ENCODE measurements at places on chromosomes 11 and 22.

GRCh38 chr11:38547462-38547861, 1949.4 kb upstream of the RAG2 start:
- DNase-seq: no peak

GRCh38 chr11:134866215-134866614, 454.2 kb upstream of the B3GAT1 start:
- DNase-seq: no peak

GRCh38 chr11:128116885-128117284, 470.5 kb downstream of the ETS1 start:
- no peak for DNase-seq

- no peak for DNase-seq
These were observed 2191.2 kb downstream of the LRRC4C start for GRCh38 chr11:39268176-39268690.

GRCh38 chr11:80136991-80137390, 696.2 kb upstream of the TENM4 start:
- DNase-seq: no peak

DNA sequence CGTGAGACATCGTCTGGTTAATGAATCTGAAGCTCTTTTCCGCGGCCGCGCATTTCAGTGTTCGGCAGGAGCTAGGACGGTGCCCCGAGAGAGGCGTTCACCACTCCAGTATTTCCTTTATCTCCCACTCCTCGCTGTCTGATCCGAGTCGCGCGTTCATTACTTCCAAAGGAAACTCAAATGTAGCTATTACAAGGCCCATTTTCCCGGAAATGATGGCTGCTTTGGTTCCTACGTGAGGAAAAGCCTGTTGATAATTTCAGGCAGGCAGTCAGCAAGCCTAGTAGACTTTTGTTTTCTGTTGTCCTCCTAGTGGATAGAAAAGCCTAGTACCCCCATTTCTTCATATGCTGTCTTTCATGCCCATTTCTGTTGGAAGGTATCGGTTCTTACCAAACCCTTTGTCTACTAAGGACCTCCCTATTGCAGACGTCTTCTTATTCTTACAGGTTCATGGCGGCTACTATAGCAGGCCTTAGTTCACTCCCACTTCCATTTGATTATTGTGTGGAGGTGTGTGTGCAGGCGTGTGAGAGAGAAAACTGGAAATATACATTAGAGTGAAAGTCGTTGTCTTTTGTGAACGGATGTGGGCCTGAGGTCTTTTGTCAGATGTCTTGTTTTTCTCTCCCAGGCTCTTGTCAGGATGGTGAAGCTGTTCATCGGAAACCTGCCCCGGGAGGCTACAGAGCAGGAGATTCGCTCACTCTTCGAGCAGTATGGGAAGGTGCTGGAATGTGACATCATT, 737 bp downstream of the RBM4 start:
- DNase-seq: no peak

DNA sequence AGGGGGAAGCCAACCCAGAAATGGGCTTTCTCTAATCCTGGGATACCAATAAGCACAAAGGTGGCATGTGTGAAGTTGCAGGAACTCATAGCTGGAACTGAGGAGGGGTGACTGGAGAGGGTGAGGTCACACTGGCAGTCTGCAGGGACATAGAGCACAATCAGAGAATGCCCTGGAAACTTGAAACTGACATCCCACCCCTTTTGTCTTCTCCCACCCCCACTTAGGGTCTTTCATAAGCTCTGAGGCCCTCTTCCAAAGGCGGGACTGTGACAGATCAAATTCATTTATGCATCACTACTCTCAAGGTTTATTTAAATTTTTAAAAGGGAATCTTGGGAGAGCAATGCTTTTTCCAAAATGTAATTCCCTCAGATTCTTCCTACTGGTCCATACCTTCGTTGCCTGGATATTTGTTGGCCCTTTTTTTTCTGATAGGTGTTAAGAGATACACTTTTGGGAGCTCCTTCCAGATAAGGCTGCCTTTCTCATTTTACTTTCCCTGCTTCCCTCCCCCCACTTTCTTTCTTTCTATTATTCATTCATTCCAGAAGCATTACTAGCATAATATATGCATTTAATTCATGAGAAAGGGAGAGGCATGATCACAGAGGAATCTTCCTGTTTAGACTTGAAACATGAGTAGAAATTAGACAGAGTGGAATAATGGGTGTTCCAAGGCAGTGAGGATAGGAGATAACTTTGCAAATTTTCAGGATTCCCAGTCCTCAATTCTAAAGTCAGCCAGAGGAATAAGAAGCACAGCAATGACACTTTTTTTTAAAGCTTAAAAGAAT, 14.8 kb downstream of the OR51E2 start:
- DNase-seq: no peak

Data from effector memory CD4-positive, alpha-beta T cell (primary cell).